Right lung (tissue), 10 donors: ENCODE measurements at places on chromosomes 3 and 15. TPM values are rescaled to one million over a fixed set of nuclear protein-coding genes. Genes with fewer than 3 reads are reported as not detected.
A peak's percentile ranks its signal among the peaks of the same experiment; 100 is the strongest.

The DPH3 gene
- 18.2 TPM for polyA plus RNA-seq

The GOLGA6B gene
- polyA plus RNA-seq = 1.5 TPM

GRCh38 chr3:102484-102883 is 94.1 kb upstream of the CHL1 start:
- DNase-seq = no peak

DNA sequence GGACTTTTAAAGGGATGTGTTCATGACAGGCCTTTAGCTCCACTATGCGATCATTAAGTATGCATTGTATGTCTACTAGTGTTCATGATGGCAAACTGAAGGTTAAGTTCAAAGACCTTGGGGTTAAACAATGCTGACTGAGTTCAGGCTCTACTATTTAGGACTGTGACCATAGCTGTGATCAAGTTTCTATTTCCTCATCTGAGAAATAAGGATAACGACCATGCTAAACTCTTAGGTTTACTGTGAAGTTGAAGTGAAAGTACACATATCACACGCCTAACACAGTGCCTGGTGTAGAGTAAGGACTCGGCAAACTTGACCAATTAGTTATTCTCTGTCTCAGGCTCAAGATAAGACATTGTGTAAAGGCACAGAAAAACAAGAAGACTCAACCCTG is 243.2 kb downstream of the MBNL1 start:
- DNase-seq = no peak

- no peak for DNase-seq
Measured at GRCh38 chr3:116445990-116446389, 703 bp upstream of the LSAMP start.

- DNase-seq = no peak
Measured at GRCh38 chr15:77825546-77825945, 192.8 kb upstream of the LINGO1 start.

DNA sequence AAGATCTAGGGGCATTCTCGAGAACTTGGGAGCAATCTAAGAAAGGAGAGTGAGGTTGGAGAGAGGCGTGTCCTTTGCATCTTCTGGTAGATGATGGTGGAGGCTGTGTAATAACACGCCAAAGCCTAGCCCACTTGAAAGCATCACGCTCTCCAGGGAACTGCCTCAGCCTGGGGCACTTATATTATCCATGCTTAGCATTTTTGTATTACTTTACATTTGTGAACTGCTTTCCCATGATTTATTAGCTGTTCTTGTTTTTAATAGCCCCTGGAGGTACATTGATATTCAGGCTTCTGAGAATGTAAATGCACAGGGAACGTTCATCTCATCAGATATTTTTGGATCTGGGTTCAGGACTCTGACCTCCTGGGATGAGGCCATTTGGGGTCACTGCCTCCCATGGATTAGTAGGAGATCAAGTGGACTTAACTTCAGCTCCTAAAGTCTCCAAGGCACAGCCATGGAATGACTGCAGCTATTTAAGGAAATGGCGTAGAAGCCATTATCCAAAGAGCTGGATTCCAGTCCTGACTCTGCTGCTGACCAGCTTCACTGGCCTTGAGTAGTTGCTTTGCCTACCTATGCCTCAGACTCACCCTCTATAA is 124.9 kb downstream of the LPP start:
- no peak for DNase-seq

- DNase-seq = peak; percentile 15
Measured at GRCh38 chr3:58299839-58300516, 6.1 kb upstream of the RPP14 start.
